ENCODE measurements at places on chromosomes 1 and 21.

GRCh38 chr1:65946960-65947359, 154.3 kb downstream of the PDE4B start:
- DNase-seq = no peak

DNA sequence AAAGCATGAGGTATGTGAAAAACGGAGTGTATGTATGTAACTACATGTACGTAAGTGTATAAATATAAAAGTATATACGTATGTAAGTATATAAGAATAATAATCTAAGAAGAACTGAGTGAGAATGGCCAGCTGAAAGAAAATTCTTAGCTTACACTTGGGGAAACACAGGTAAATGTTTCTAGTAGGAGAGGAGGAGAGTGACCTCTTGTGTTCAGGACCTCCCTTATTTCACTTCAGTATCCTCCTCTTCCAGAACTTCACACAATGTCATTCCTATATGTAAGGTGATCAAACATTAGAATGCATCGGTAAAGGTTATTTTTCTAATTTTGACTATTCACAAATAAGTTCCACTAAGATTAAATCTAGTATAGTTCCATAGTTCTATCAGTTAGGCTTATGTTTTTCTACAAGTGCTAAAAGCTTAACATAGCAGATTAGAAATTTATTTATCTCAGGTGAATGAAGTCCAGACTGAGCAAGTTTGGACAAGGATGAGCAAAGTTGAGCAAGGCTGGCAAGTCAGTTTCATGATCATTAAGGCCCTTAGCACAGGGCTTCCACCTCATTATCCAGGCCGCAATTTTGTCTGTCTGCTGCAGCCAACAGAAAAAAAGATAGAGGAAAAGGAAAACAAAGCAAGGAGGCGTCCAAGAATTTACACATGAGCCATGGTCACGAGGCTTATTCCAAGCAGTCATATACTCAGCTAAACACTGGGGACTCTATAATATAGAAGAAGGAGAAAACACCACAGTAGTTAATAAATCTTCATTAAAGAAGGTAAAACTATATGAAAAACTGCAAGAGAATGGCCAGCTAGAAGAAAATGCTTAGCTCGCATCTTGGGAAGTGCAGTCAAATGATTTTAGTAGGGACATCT, 7.1 kb upstream of the MROH9 start:
- DNase-seq = no peak

- no peak for DNase-seq
Observed at GRCh38 chr1:163069655-163070277, 605 bp downstream of the RGS4 start.

- DNase-seq = no peak
Observed at GRCh38 chr1:168771104-168771630, 42.2 kb upstream of the DPT start.

GRCh38 chr1:184510110-184510509, 123.3 kb downstream of the C1orf21 start:
- DNase-seq = no peak

GRCh38 chr1:198326232-198326631, 169.4 kb downstream of the NEK7 start:
- no peak for DNase-seq

DNA sequence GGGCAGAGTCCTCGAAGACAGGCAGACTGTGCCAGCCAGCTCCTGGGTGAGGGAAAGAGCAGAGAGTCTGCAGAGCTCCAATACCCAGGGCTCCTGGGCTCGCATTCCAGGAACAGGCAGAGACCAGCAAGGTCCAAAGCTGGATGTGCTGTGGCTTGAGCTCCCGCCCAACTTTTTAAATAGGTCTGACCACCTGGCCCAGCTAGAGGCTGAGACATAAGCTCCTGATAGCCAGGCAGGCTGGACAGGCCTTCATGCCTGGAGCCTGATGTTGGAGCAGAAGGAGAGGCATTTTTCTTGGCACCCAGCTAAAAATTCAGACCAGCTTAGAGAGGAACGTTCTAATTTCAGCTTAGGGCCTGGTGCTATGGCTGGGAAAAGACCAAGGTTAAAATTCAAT, 178.4 kb upstream of the TMEM51 start:
- no peak for DNase-seq

DNA sequence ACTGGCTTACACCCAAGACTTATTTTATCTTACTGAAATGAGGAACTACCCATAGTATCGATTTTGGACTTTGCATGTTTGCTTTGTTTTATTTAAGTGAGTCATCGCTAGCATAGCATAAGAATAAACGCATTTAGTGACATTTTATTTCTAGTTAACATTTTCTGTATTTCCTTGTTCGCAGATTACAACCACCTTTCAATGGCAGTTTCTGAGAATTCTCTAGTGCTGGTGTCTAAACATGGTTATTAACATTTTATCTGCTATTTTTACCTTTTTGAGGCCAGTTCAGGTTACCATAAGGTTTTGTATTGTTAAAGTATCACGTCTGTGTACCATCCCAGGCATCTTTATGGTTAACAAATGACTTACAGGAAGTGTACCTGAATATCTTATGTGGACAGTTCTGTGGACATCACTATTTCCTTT, 24.5 kb downstream of the EEIG2 start:
- DNase-seq = no peak

DNA sequence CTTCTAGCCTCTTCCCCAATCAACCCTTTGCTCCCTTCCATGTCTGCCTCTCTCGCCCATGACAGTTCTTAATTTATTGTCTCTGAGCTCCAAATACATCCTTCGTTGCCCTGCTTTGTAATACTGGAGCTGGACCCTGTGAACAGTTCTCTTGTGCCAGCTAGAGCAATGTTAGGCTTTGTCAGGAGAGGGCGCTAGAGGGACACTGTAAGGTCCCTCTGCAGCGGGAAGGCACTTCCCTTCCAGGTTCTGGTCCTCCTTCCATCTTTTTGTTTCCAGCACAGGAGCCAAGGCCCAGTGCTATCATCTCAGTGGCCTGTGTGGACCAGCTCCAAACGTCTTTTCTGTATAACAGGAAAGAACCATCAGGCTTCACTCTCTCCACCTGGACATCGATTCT, 95.9 kb downstream of the PTPRU start:
- DNase-seq = peak; percentile 15

GRCh38 chr1:5375481-5375880, 616.7 kb downstream of the NPHP4 start:
- DNase-seq = no peak

GRCh38 chr1:7172804-7173203, 387.6 kb downstream of the CAMTA1 start:
- no peak for DNase-seq

GRCh38 chr21:43775795-43776430, at the start of gene CSTB:
TSS of gene CSTB (minus strand) at chr21:43776308. CDS start at chr21:43776269, 39 bp downstream.
- DNase-seq = peak; percentile 78

DNA sequence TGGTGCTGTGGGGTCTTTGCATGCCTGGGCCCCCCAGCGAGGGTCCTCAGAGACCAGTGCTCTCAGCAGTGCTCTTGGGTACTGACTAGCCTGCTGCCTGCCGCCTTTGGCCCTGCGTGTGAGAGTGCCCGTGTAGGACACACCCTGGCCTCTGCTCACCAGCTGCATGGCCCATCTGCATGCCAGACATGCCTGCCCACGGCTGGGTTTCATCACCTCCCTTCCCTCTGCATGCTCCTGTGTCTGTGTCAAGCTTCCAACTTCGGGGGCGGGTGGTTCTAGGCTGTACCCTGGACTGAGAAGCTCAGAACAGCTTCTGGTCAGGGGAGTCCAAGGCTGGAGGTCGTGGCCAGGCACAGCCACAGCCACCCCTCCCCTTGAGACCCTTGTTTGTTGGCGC, 56.9 kb downstream of the PTPRF start:
- DNase-seq = peak; percentile 63

- DNase-seq = no peak
Observed at GRCh38 chr1:113615425-113615824, 143.9 kb downstream of the PHTF1 start.

- DNase-seq = no peak
Observed at GRCh38 chr1:66916320-66916719, 8.3 kb downstream of the DNAI4 start.

GRCh38 chr1:214520544-214521165, 30.7 kb downstream of the PTPN14 start:
- DNase-seq = no peak

GRCh38 chr1:97145321-97145956, 423.9 kb downstream of the PTBP2 start:
- DNase-seq = peak; percentile 89

- no peak for DNase-seq
Observed at GRCh38 chr21:44931137-44931500, 8.7 kb upstream of the SLX9 start.

DNA sequence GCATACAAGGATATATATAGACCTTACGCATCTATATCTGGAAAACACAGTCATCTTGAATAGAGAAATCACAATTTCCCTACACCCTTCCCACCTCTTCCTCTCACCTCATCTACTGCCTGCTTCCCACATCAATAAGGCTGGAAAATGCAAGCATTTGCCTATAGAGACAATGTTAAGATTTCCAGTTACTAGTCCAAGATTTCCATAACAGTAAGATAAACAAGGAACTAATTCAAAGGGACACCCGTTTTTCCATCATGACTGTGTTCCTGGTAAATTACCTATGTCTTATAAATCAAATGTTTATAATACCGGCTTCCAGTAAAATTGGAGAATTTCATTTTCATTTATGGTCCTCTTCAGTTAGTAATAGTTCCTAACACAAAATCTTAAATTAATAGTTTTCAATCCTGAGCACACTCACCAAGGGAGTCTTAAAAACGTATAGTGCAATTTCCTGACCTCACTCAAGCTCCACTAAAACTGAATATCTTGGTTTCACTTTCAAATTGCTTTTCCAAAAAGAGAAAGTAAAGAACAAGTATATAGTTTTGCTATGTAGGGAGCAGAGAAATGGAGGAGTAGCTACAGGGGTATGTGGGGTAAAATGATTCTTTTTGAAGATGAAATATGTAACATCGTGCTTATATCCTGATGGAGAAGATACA, 398.7 kb downstream of the PLPP3 start:
- no peak for DNase-seq

GRCh38 chr1:220982686-220983085, 103.4 kb downstream of the HLX start:
- no peak for DNase-seq

- DNase-seq = no peak
Observed at GRCh38 chr1:76079475-76080227, 5.1 kb downstream of the ST6GALNAC3 start.

- peak; percentile 71 for DNase-seq
Observed at GRCh38 chr1:152111515-152111968, 3.7 kb downstream of the TCHH start.

GRCh38 chr1:23568608-23569383, 9.5 kb upstream of the ID3 start:
- no peak for DNase-seq

- DNase-seq = peak; percentile 30
Observed at GRCh38 chr1:7616076-7616832, 154.8 kb upstream of the VAMP3 start.

DNA sequence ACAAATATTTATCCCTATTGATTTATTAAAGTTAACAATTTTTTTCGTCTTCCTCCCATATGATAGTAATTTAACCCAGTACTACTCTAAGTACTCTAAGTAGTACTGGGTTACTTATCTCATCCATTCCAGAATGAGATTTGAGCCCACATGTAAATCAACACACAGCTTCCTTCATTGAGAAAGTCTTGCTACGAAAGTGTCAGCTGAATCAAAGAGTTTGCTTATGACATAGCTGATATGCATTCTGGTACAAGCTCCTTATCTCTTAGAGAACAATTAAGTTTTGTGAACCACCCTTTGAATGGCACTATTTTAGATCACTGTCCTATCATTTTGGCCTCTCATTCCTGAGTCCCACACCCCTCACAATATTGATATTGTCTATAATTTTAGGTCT, 2.4 kb upstream of the SLC44A3 start:
- DNase-seq = no peak

DNA sequence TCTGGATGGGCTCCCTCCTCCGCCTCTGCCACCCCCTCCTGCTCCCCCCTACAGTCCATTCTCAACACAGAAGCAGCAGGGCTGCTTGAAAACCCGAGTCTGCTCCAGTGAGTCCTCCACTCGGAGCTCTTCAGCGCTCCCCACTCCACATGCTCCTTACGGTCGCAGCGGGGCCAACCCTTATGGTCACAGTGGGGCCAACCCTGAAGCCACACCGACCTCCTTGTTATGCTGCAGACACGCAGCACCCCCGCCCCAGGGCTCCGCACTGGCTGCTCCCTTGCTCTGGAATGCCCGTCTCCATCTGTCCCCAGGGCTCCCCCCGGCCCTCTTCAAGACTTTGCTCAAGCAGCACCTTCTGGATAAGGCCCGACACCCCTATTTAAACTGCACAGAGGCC, 22.6 kb downstream of the GPR157 start:
- no peak for DNase-seq

- no peak for DNase-seq
Observed at GRCh38 chr1:161335796-161336195, 21.6 kb downstream of the SDHC start.

DNA sequence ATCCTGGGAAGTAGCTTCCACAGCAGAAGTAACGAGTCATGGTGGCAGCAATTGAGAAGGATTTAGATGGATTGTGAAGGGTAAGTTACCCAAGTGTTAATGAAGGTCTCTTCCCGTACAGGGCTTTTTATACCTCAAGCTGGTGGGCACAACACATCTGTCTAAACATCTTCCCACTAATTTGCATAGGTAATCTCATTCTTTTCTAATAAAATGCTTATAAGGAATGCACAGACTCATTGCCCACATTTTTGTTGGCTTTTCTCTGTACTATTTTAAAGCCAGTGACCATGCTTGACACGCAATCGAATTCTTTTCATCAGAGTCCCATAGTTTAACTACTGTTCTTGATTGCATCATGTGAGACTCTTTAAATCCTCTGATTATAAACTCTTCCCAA, at the start of gene KRTAP7-1:
Gene KRTAP7-1, minus strand, starts transcription at position 101 of the 400 bp plus-strand sequence. Its CDS starts 61 bp downstream, at position 40.
- DNase-seq = no peak

DNA sequence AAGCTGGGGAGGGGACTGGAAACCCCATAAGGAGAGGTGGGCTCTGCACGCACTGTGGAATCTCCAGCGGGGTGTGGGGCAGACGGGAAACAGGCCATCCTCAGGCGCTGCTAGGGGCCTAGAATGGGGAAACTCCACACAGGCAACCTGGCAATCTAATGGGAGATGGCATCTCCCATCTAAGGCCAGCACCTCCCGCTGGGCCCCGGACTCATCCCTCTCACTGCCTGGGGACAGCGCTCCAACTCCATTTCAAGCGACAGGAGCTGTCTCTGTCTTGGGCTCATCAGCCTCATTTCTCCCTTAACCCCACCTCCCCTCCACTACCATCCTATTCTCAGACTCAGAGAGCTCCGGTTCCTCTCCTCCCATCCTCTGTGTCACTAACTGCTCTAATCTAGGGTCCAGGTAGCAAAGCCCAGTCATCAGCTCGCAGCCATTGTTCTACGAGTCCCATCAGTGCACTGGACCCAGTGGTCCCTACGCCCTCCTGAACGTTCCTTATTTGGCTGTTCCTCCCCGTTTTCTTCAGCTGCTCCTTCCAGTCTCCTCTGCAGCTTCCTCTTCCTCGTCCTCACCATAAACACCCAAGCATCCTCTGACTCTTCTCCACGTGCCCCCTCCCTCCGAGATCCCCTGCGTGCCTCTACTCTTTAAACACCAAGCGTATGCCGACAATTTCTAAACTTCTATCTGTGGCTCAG, 93.4 kb upstream of the CASZ1 start:
- DNase-seq = no peak

GRCh38 chr1:61183471-61184039, 101.2 kb downstream of the NFIA start:
- peak; percentile 1 for DNase-seq
